ENCODE measurements at places on chromosomes 4 and X.

DNA sequence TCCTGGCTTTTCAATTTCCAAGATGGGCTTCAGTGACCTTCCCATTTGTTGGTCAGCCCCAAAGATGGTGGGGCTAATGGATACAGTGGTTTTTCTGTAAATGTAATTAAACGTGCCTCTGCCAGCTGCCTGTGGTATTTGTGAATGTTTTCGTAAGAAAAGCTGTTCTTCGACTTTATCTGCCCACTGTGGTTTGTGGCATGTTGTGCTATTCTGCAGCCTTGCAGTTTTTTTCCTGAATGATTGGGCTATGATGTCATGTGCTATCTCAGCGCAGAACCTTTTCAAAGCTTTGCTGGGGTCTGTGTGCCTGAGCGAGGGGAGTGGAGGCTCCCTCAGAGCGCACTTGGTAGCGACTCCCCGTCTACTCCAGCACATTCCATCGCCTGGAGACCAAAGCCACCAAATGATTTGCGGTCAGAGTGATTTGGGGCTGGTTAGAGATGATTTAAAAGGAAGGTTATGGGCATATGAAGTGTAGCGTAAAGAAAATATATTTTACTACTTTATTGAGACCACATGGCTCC lies 137.5 kb downstream of the PALLD start:
- no peak for DNase-seq

GRCh38 chr4:179164267-179164999 lies 1722.2 kb upstream of the AGA start:
- DNase-seq: no peak

- no peak for DNase-seq
Observed at GRCh38 chr4:168832763-168833575, 177.1 kb downstream of the CBR4 start.

DNA sequence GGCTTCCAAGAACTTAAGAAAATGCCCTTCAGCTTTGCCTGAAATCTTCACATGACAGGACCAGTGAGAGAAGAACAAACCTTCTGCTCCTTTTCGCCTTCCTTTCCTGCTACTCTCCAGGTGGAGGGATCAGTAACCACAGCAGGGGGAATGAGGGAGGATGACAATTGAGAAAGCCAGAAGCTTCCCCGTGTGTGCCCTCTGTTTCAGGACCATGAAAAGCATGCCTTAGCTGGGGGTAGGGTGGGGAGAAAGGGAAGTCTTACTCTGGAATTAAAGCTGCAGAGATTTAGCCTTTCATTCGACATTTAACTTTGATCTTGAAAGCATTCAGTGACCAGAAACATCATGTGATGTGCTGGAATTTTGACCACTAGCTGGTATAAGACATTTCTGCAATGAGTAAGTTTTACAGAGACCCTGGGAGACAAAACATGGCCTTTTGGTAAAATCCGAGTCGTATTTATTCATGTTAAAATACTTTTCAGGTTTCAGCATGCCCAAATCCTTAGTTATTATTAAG lies 10.6 kb upstream of the PUDP start:
- DNase-seq: no peak

DNA sequence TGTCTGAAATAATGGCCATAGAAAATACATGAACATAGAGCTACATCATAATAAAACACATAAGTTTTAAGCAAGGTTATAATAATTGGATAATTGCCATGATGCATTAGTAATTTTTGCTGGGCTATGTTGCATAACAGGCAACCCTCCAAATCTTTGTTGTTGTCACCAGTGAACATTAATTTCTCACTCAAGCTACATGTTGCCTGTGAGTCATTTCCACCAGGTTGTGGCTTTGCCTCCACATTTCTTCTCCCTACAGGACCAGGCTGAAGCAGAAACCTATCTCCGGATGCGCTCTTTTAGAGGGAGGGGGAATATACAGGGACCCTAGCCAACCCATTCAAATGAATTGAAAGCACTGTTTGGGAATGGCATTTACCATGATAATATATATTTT lies 347.7 kb downstream of the GABRG1 start:
- DNase-seq: no peak

DNA sequence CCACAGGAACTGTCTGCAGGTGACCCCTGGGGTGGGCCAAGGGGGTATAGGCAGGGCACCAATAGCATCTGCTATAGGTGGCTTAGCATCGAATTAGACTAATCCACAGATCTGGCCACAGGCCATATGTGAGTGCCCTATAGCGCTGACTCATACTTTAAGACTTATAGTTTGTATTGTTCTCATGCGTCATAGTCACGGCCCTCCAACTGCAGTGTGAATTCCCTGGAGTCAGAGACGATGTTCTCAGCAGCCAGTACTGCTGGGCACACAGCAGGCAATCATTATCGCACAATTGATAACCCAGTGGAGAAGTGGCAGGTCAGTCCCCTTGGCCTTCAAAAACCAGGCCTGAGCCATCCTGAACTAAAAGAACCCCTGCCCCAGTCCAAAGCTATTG lies 58.1 kb downstream of the ADGRG2 start:
- DNase-seq: no peak

Measured in activated CD8-positive, alpha-beta memory T cell treated with anti-CD3 and anti-CD28 coated beads, Interleukin-2, amount 50 U/mL, for 4 hours (primary cell).